ENCODE measurements at places on chromosomes 7 and 10. TPM values are rescaled to one million over a fixed set of nuclear protein-coding genes. Genes with fewer than 3 reads are reported as not detected.

The ABCC2 gene
- 0.66 TPM for total RNA-seq

DNA sequence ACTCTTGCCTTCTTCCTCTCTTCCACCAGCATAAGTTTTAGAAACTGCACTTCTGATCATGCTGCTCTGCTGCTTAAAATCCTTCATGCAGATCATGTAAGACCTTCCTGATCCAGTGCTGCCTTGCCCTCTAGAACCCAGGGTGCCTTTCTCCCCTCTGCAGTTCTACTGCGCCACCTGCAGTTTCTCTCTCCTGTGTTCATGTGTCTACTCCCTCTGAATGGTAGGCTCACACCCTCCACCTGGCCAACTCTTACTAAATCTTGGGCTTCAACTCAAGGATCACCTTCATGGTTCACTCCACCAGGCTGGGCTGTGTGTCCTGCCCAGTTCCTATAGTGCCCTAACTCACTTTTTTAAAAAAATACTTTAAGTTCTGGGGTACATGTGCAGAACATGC is 174.6 kb upstream of the ITGB1 start:
- DNase-seq = no peak

- no peak for DNase-seq
Measured at GRCh38 chr10:60222047-60222446, 167.6 kb downstream of the ANK3 start.

DNA sequence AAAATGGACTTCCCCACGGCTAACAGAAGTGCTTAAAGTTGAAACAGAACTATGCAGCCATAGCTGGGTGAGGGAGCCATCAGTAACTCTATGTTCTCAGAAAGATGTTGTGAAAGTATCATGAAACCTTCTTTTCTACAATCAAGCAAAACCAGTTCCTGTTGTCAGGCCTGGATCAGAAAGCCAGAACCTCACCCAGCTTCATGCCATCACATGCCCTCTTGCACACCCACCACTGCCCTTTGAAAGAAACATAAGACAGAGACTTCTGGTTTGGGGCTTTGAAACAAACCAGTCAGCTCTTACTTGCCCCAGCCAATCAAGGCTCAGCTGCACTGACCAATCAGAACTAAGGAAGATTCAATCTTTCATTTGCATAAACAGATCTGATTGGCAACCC is 230.8 kb upstream of the FERD3L start:
- peak; percentile 20 for DNase-seq

- no peak for DNase-seq
Measured at GRCh38 chr10:131563411-131563810, 251.9 kb upstream of the TCERG1L start.

DNA sequence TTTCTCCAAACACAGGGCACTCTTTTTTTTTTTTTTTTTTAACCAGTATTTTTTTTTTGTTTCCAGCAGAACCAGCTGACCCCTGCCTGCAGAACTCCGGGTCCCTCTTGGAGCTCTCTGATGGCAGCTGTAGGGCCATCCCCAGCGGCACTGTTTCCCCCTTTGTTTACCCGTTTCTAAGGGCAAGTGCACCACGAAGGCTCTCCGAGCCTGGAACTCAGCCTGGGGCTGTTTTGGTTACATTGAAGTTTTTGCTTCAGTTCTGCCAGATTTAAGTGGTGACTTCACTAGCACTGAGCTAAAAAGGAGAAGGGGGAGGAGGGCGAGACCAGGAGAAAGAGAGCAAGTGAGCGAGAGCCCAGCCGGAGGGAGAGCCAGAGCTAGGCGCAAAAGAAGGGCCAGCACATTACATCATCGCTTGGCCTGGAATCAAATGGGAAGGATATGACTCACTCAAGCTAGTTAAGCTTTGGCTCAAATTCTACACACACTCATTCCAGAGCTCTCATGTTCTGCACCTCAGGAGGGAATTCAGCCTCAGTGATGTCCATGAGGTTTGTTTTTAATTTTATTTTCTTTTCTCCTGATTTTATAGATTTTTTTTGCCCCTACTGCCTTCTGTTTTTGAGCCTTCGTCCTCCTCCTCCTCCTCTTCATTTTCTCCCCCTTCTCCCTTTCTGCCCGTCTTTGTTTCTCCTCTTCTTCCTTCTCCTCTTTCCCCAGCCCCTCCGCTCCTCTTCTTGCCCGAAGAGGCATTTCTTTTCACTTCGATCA is 272.3 kb downstream of the TRIL start:
- peak; percentile 96 for DNase-seq

DNA sequence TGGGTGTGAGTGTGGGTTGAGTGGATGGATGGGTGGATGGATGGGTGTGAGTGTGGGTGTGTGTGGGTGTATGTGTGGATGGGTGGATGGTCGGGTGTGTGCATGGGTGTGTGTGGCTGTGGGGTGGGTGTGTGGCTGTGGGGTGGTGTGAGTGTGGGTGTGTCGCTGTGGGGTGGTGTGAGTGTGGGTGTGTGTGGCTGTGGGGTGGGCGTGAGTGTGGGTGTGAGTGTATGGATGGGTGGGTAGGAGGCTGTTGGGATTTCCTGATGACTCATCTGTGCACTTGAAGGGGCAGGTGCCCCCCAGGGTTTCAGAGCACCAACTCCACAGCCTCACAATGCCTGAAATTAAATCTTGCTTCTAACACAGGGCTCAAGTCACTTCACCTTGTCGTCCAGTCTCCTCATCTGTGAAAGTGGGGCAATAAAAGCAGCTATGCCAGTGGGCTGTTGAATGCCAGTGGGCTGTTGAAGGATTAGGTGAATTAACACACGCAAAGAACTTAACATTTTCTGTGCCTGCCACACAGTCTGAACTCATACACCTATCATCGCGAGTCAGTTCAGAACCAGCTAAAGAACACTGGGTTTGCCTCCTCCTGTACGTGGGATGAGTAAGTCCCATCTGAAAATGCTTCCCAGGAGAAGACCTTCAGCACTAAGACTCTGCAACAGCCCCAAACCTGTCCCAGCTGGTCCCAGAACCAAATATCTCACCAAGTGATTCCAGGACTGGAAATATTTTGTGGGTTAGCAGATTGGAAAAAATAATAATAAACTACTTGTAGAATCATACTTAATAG is 32.0 kb downstream of the SFMBT2 start:
- no peak for DNase-seq

All from mammary epithelial cell (primary cell).